ENCODE measurements at places on chromosomes 13 and 19. TPM values are rescaled to one million over a fixed set of nuclear protein-coding genes. Genes with fewer than 3 reads are reported as not detected.

The CFD gene
- total RNA-seq: 0.53 TPM

The LAIR2 gene
- 18.4 TPM for total RNA-seq

DNA sequence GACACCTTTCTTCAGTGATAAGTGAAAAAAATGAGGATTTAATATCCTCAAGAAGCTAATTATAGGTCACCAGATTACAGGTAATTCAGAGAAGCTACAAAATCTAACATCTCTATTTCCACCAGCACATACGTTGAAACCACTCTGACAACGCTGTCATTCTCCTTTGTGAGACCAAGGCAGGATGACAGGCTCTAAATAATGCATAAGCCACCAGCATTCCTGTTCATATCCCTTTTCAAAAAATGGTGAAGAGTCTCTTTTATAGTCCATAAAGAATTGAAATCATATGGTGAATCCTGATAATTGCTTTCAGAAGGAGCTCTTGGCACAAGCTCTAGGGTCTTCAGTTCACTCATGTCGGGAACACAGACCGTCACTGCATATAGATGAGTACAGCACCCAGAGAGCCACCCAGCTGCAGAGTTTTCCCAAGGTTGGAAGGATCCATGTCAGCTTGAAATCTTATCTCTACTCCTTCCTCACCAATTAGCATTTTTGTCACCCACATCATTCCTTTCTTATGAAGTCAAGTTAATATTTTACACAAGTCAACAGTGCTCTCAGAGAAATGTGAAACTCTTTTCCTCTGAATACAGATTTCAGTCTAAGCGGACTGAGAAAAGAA, 431.4 kb downstream of the TBC1D4 start:
- H3K27me3 ChIP-seq: no peaks in the 10 kb centered on the region
- H3K27ac ChIP-seq: no peak overlapping the region
- DNase-seq: no peak
- no peak overlapping the region for H3K4me3 ChIP-seq

GRCh38 chr13:101144808-101145419, 271.4 kb downstream of the NALCN start:
- no peak overlapping the region for H3K4me3 ChIP-seq
- H3K4me1 ChIP-seq: no peaks in the 10 kb centered on the region
- H3K27ac ChIP-seq: no peak overlapping the region
- no peaks in the 10 kb centered on the region for H3K36me3 ChIP-seq

DNA sequence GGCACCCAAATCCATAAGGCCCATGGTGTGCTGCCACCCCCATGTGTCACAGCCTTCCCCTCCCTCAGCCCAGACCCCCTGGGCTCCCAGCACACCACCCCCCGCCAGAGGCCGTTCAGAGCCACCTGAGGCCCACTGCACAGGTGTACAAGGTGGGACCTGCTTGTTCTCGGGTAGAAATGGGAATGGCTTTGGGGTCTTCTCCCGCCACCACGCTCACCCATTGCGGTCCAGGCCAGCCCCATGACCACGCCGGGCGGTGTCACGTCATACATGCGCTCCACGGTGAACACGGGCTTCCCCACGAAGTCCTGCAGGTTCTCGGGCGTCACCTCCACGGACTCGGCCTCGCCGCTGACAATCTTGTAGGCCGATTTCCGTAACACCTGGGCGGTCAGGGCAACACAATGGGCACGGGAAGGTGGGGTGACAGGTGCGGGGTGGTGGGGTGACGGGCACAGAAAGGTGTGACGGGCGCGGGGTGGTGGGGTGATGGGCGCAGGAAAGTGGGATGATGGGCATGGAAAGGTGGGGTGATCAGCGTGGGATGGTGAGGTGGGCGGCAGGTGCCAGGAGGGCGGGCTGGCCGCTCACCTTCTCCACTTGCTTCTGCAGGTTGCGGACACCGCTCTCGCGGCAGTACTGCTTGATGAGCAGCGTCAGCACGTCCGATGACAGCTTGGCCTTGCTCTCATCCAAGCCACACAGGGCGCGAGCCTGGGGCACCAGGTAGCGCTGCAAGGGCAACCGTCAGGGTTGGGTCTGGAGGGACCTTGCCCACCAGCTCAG, 4.3 kb downstream of the RPL36 start:
- no peak overlapping the region for H3K4me3 ChIP-seq
- H3K4me1 ChIP-seq: peaks cover 14% of the 10 kb centered on the region
- peaks cover 7% of the 10 kb centered on the region for H3K36me3 ChIP-seq
- no peaks in the 10 kb centered on the region for H3K27me3 ChIP-seq

- DNase-seq: no peak
- H3K36me3 ChIP-seq: no peaks in the 10 kb centered on the region
- H3K27ac ChIP-seq: no peak overlapping the region
- peaks cover 19% of the 10 kb centered on the region for H3K4me1 ChIP-seq
- H3K4me3 ChIP-seq: no peak overlapping the region
These were observed 6.4 kb downstream of the ERFL start for GRCh38 chr19:41921577-41922576.

The ZNF285 gene
- total RNA-seq: 0.20 TPM

- H3K27ac ChIP-seq: peak overlapping the region; percentile 99
- peaks cover 37% of the 10 kb centered on the region for H3K4me1 ChIP-seq
- H3K36me3 ChIP-seq: peaks cover 10% of the 10 kb centered on the region
- no peak for DNase-seq
- no peaks in the 10 kb centered on the region for H3K27me3 ChIP-seq
These were observed 332 bp downstream of the IRGQ start for GRCh38 chr19:43595605-43595998.

The GPALPP1 gene
- total RNA-seq: 32.6 TPM
